ENCODE measurements at places on chromosomes 4 and X.
A peak's percentile ranks its signal among the peaks of the same experiment; 100 is the strongest.

DNA sequence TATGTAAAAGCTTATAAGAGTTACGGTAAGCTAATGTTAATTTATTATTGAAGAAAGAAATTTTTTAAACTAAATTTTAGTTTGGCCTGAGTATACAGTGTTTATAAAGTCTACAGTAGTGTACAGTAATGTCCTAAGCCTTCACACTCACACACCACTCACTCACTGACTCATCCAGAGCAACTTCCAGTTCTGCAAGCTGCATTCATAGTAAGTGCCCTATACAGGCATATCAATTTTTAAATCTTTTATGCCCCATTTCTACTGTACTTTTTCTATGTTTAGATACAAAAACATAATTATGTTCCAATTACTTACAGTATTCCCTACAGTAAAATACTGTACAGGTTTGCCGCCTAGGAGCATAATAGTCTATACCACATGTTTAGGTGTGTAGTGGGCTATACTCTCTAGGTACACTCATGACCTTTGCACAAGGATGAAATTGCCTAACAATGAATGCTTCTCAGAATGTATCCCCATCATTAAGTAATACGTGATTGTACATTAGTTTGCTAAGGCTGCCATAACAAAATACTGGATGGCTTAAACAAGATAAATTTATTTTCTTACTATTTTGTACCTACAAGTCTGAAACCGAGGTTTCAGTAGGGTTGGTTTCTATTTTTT, 333.8 kb upstream of the PCDH7 start:
- DNase-seq, result no peak

GRCh38 chr4:35516102-35516501, 728.2 kb downstream of the ARAP2 start:
- no peak for DNase-seq

GRCh38 chr4:165288226-165288625, 39.2 kb upstream of the MSMO1 start:
- no peak for DNase-seq

DNA sequence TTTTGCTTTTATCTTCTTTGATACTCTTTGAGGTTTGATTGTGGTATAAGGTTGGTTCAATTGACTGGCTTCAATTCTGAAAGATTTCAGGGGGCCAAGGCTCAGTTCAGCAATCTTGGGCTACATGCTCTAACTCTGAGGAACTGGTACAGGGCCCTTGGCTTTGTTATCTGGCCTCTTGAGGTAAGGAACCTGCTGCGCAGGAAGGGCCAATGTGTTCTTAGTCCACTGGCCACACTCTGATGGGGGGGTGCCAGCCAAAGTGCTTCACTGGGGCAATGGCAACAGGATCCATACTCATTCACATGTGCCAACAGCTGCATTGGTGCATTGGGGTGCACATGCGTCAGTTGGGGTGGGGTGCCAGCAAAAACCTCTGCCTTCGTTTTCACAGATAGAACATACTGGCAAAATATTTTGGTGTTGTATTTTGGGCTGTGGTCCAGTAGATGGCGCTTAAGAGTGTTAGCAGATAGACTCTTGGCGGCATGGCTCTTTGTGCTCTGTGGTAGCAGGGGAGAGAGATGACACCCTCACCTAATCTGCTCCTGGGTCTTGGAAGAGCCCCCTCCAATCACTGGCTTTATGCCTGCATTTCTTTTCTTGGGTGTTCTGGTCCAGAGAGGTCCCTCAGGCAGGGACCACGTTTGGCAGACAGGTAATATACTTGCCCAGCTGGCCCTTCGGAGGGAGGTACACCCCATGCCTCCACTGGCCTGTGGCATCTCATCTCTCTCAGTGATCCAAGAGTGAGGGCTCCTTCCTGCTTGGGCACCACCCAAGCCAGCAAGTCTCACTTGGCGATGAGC, 42.9 kb downstream of the NDST3 start:
- no peak for DNase-seq

DNA sequence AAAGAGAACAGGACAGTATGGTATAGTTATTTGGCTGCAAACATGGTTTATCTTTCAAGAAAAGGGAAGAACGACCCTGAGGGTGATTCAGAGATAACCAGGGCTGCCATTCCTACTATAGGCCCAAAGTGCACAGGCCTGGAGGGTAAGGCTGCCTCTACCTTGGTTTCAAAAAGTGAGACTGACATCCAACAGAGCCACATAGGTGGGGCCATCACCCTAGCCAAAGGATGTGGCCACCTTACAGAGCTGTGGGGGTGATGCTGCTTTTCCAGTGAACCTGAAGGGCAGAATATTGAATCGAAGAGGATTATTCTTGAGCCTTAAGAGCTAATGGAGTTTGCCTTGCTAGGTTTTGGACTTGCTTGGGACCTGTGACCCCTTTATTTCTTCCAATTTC, 15.7 kb downstream of the SH2D1A start:
- DNase-seq, result no peak

- DNase-seq, result peak; percentile 2
Measured at GRCh38 chrX:103157496-103158316, 57.2 kb upstream of the BEX4 start.

GRCh38 chr4:123671636-123672404, 275.2 kb downstream of the SPRY1 start:
- no peak for DNase-seq

GRCh38 chrX:16134936-16135335, 11.6 kb downstream of the GRPR start:
- DNase-seq, result no peak

GRCh38 chr4:54189140-54189539, 40.0 kb upstream of the PDGFRA start:
- DNase-seq, result no peak
